ENCODE measurements at places on chromosomes 1 and 21.

GRCh38 chr1:81420760-81421159 lies 380.0 kb upstream of the ADGRL2 start:
- no peak for DNase-seq

GRCh38 chr1:246893191-246893939 lies 38.4 kb downstream of the AHCTF1 start:
- no peak for DNase-seq

- no peak for DNase-seq
Measured at GRCh38 chr1:26450908-26451307, 18.8 kb downstream of the DHDDS start.

GRCh38 chr1:86753700-86754099 lies 49.3 kb downstream of the SH3GLB1 start:
- DNase-seq: no peak

- no peak for DNase-seq
Measured at GRCh38 chr1:186617926-186618325, 62.3 kb downstream of the PTGS2 start.

GRCh38 chr1:33753087-33753856 lies 110.6 kb upstream of the HMGB4 start:
- no peak for DNase-seq

GRCh38 chr1:109918671-109919070 lies 8.0 kb downstream of the CSF1 start:
- no peak for DNase-seq

GRCh38 chr1:176494436-176494835 lies 31.5 kb downstream of the PAPPA2 start:
- DNase-seq: no peak

GRCh38 chr1:77467741-77468140 lies 185.9 kb downstream of the AK5 start:
- no peak for DNase-seq

DNA sequence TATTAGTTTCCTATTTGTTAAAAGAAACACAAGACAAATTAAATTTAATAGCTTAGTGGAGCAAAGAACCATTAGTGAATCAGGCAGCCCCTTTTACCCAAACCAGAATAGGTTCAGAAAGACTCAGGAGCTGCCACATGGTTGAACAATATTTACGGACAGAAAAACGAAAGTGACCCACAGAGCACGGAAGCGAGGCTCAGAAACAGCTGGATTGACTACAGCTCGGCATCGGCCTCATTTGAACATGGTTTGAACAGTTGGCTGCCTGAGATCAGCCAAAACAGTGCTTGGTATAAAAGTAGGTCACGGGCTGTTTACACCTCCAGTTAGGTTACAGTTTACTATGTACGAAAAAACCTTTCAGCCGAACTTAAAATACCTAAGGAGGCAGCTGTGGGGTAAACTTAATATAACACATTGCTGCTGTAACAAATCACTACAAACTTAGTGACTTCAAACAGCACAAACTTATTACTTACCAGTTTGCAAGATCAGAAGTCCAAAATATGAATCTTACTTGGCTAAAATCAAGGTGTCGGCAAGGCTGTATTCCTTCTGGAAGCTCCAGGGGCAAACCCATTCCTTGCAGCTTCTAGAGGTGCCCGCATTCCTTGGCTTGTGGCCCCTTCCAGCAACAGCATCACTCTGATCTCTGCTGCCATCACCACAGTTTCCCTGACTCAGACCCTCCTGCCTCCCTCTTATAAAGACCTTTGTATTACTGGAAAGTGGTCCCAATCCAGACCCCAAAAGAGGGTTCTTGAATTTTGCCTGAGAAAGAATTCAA lies 11.8 kb downstream of the PADI4 start:
- no peak for DNase-seq

DNA sequence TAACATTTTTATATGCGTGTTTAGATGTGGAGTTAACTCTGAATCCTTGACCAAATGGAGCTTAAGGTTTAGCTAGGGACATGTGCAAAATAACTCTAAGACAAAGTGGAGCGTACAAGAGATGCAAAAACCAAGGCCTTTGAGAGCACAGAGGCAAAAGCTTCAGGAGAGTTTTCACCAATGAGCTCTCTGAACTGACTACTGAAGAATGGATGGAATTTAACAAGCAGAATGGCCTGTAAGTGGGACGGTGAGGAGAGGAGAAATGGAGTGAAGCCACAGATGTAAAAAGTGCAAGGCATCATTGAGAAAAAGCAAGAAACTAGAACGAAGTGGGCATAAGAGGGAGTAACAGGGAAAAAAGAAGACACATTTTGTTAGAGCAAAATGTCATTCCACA lies 260.0 kb downstream of the RGS7 start:
- no peak for DNase-seq

GRCh38 chr1:52158218-52158617 lies 16.3 kb downstream of the ZFYVE9 start:
- DNase-seq: no peak

GRCh38 chr21:34092262-34092921 lies 19.0 kb downstream of the MRPS6 start:
- no peak for DNase-seq

DNA sequence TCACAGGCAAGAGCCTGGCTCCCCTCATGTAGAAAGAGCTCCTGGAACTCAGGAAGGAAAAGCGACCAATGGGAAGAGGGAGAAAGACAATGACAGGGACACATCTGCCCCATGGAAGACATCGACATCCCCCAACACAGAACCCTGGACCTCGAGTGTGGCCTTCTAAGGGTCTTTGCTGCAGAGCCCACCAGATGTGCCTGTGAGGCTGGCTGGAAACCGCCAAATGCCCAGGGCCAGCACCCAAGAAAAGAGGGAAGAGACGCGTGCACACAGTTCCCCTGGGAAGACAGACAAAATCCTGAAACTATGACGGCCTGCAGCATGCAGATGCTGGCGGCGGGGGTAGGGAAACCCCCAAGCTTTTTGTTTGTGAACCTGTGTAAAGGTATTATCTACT lies 36.4 kb upstream of the ADARB1 start:
- DNase-seq: no peak

DNA sequence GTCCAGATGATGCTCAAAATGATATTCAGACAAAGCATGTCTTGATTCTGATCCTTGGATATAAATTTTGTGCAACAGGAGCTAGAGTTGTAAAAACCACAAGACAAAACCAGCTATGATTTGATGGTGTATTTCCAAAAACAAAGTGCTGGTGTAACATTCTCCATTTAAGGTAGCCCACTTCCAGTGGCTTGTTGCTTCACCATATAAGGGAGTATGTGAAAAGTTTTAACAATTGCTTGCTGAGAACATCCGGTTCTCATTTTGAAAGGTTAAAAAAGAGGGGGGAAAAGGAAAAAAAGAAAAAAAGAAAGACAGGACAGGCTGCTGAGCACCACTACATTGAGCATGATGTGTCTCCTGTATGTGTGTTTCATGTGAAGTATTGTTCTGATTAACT lies 123.6 kb downstream of the MACF1 start:
- DNase-seq: no peak

- DNase-seq: no peak
Measured at GRCh38 chr1:238242181-238242580, 351.5 kb upstream of the ZP4 start.
